ENCODE measurements at places on chromosomes 16 and 17.

DNA sequence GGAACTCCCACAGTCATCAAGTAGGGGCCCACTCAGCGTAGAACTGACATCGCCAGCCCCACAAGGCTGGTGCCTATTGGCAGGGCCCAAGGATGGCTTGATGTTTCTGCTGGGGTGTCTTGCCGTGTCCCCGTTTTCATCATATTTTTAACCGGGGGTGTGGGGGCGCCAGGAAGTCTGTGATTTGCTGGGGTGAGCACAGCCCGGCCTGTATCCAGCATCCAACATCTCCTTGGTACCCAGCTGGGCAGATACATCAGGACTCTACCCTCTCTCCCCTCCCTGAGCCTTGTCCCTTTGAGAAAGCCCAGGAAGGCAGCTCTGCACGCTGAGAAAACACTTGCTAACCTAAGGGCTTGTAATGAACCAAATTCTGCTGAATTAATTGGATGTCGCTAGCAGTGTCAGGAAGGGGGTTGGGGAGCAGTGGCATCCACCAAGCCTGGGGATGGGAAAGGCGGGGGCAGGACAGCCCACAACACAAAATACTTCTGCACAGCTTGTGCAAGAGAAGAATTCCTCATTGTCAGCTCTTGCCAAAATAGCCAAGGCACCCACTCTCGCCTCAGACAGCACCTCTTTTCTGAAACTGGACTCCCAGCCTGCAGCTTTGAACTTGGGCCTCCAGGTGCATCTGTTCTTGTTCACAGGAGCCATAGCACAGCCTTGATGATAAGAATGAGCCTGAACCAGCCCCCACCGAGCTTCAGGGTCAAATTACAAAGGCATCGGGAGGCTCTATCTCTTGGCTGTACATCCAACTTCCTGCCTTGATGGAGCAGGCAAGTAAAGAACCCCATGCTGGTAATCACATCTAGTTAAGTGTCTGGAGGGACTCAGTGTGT, 63.7 kb upstream of the LYRM9 start:
- DNase-seq: no peak

- no peak for DNase-seq
Observed at GRCh38 chr17:35731239-35731916, at the start of gene RASL10B. Gene RASL10B (plus strand): TSS chr17:35731639. CDS start chr17:35735185, 3,546 bp downstream.

- no peak for DNase-seq
Observed at GRCh38 chr17:337453-337852, 15.2 kb downstream of the RPH3AL start.

- no peak for DNase-seq
Observed at GRCh38 chr17:47857551-47858455, 6.8 kb upstream of the SP6 start.

GRCh38 chr17:82219083-82219482, 6.4 kb upstream of the CCDC57 start:
- no peak for DNase-seq

GRCh38 chr17:79006794-79007503, 2.6 kb downstream of the CANT1 start:
- DNase-seq: no peak

DNA sequence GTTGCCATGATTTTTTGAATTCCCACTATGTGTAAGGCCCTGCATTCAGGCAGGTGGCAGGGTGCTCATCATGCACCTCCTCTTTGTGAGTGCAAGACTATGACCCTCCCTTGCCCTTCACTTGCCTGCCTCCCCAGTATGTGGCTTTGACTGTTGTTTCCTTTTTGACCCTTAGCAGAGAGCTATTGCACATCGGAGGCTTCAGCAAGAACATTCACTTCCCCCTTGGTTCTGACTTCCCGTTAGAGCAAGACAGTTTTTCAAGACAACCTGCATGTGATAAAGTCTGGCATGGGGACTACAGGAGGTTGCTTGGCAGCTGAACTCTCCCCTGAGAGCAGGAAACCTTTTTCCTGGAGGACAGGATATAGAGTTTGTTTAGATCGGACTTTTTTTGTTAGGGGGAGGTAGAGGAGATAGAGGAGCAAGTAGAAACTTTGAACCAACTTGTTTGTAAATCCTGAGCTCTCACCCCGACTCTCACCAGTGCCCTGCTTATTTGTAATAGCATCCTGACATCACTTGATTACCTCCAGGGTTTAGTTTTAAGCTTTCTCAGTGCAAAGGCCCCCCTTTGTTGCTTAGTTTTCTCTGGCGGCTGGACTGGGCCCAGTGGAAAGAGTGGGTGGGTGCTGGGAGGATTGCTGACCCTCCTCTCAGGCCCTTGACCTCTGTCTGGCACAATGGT, 34.3 kb downstream of the LIMD2 start:
- DNase-seq: no peak

- DNase-seq: no peak
Observed at GRCh38 chr16:57282510-57283213, 1.8 kb downstream of the PLLP start.

GRCh38 chr16:17171250-17172143, 299.3 kb downstream of the XYLT1 start:
- no peak for DNase-seq

Data from fibroblast of skin of left quadriceps (primary cell).